ENCODE measurements at places on chromosomes 5 and 9.

- no peak for DNase-seq
Observed at GRCh38 chr5:77944757-77945340, 168.7 kb upstream of the TBCA start.

GRCh38 chr5:129506086-129506485, 46.0 kb downstream of the ADAMTS19 start:
- no peak for DNase-seq

DNA sequence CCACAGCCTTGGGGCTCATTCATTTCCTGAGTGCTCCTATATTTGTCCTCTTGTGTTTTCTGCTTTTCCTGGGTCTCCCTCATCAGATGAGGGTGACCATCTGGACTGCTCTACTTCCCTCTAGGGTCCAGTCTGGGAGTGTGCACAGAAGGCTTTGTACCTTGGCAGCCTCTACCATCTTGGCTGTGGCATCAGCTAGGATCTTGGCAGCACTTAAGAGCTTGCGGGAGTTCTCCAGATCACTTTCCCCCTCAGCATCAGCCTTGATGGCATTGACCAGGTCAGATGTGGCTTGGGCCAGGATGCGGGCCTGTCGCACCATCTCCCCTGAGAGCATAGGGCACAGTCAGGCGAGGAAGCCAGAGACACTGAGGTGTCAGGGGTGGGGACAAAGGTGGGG, 15.8 kb downstream of the TLN1 start:
- DNase-seq = no peak

- no peak for DNase-seq
Observed at GRCh38 chr5:1520791-1521453, 2.8 kb downstream of the LPCAT1 start.

- DNase-seq = no peak
Observed at GRCh38 chr9:129059796-129060785, 20.8 kb upstream of the DOLPP1 start.

GRCh38 chr9:3830291-3830690, 304.5 kb upstream of the RFX3 start:
- DNase-seq = no peak

DNA sequence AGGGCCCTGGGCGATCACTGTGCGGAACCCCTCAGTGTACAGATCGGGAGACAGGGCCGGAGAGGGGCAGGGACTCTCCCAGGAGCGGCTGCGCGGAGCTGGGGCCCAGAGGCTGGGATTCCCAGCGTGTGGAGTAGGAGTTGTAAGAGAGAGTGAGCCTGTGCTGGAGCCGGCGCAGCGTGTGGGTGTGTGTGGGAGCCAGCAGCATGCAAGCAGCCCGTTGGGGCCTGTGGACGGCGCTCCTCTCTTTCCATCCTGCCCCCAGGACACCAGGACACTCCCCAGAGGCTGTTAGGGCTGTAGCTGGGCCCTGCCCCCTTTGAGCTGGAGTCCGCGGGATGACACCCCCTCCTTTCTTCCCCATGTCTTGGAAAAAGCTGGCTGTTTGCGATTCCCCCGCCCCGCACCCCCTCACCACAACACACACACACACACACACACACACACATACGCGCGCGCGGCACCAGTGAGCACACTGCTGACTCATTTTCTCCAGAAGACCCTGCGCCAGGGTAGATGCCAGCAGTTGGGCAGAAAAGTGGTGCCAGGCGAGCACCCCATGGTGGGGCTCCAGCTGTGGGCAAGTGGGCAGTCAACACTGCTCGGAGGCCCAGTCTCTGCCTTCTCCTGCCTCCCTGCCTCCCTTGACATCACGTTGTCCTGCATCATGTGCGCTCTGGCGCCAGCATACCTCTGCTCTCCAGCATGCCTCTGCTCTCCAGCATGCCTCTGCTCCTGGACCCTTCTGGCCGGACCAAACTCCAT, 1.5 kb downstream of the COL27A1 start:
- no peak for DNase-seq

GRCh38 chr5:130155345-130156011, 251.2 kb downstream of the CHSY3 start:
- no peak for DNase-seq

DNA sequence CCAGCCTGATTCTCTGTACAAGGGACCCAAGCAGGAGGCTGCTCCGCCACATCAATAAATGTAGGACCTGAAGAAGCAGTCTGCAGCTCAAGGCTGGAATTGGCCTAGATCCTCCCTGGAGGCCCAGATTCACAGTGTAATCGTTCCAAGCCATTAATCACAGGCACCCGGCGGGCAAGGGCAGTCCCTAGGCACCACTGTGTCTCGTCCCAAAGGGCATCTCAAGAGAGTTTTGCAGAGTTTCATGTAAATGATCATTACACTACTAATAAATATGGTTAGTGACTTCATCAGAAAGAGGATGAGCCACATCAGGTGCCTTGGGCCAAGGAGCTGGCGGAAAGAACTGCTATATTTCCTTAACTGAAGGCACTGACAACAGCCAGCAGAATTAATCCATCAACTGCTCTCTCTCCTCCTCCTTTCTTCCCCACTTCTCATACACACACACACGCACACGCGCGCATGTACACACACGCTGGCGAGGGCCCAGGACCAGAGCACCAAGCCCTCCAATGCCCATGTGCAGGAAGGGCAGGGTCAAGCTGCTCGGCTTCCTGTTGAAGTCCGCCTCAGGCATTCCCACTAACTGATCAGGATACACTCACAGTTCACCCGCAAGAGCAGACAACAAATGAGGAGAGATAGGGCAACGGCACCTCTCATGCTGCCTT, 33.9 kb downstream of the GNAQ start:
- no peak for DNase-seq

GRCh38 chr9:19720377-19720776, 68.5 kb downstream of the SLC24A2 start:
- no peak for DNase-seq

- DNase-seq = no peak
Observed at GRCh38 chr5:16603701-16604100, 13.1 kb downstream of the RETREG1 start.

- no peak for DNase-seq
Observed at GRCh38 chr5:111781200-111781599, 24.2 kb upstream of the NREP start.

- DNase-seq = no peak
Observed at GRCh38 chr9:116278326-116278725, 124.7 kb downstream of the PAPPA start.

GRCh38 chr9:79120941-79121340, 450.8 kb upstream of the TLE4 start:
- no peak for DNase-seq

- DNase-seq = no peak
Observed at GRCh38 chr9:119298076-119298853, 71.0 kb downstream of the BRINP1 start.

GRCh38 chr9:86707932-86708510, 239.3 kb downstream of the GAS1 start:
- DNase-seq = no peak

DNA sequence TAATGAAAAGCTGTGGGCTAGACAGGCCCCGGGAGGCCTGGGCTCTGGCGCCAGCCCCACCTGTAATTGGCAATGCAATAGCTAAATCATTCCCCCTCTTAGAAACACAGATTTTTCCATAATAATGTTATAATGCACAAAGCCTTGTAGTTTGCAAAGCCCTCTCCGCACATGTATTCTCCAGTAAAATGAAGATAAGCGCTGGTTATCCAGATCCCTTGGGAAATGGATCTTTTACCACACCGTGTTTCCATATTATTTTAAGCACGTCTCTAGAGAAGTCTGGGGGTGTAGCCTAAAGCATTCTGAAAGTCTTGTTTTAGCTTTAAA, 1.1 kb upstream of the APBA1 start:
- DNase-seq = no peak

GRCh38 chr9:21295992-21296391, 9.1 kb downstream of the IFNA5 start:
- DNase-seq = no peak

DNA sequence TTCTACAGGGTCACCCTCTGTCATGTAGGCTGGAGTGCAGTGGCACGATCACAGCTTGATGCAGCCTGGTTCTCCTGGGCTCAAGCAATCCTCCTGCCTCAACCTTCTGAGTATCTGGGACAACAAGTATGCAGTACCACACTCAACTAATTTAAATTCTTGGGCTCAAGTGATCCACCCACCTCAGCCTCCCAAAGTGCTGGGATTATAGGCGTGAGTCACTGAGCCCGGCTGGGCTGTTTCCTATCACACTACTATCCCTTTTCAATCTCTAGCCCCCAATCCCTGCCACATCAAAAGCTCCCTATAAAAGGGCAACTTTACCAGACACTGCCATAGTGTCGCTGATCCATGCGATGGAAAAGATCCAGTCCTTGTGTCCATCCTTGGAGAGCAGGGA, 20.4 kb downstream of the DCAF12 start:
- DNase-seq = no peak

DNA sequence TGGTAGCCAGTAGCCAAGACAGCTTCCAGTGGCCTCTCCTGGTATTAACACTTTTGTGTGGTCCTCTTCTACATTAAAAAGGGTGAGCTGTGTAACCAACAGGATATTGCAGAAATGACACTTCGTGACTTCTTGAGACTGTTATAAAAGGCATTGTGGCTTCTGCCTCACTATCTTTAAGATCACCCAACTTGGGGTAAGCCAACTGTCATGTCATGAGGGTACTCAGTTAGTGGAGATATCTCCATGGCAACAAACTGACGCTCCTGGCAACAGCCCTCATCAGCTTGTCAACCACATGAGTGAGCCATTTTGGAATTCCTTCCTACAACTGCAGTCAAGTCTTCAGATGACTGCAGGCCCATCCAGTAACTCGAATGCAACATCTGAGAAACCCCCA, 121.7 kb downstream of the DEPDC1B start:
- DNase-seq = no peak

- no peak for DNase-seq
Observed at GRCh38 chr9:115014438-115014837, 84.0 kb upstream of the TNFSF8 start.
